ENCODE measurements at places on chromosomes 7 and 10. TPM values are rescaled to one million over a fixed set of nuclear protein-coding genes. Genes with fewer than 3 reads are reported as not detected.
A peak's percentile ranks its signal among the peaks of the same experiment; 100 is the strongest.

- no peak for DNase-seq
These were observed 25.9 kb downstream of the ABRAXAS2 start for GRCh38 chr10:124827474-124827873.

- DNase-seq: no peak
These were observed 759.1 kb upstream of the IGFBP3 start for GRCh38 chr7:46680147-46680546.

GRCh38 chr7:157271315-157271990 lies 65.4 kb upstream of the DNAJB6 start:
- DNase-seq: peak; percentile 64

- DNase-seq: no peak
These were observed 54.0 kb downstream of the OAT start for GRCh38 chr10:124364674-124365073.

The IRF5 gene
- total RNA-seq: 5.8 TPM

The PHYHIPL gene
- total RNA-seq: 0.10 TPM

The FAM241B gene
- total RNA-seq: 2.2 TPM

Data from posterior vena cava (tissue), 2 donors.